NCI-H446 treated with DMSO at 0.1 percent for 48 hours (cell line): ENCODE measurements at places on chromosomes 1 and 21.

DNA sequence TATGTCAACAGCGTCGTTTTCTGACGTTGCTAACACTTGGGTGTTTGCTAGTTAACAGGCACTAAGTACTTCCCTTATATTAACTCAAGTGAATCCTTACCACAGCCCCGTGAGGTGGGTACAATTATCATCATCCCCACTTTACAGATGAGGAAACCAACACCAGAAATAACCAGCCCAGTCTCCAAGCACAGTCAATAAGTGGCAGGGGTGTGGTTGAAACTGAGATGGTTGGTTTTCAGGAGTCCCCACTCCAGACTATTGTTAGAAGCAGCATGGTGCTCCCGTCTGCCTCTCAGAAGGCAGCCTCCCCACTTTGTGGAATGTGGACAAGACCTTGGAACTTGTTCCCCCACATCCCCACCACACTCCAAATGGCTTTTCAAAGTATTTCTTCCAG, 45.7 kb upstream of the ACOT11 start:
- DNase-seq, result no peak

DNA sequence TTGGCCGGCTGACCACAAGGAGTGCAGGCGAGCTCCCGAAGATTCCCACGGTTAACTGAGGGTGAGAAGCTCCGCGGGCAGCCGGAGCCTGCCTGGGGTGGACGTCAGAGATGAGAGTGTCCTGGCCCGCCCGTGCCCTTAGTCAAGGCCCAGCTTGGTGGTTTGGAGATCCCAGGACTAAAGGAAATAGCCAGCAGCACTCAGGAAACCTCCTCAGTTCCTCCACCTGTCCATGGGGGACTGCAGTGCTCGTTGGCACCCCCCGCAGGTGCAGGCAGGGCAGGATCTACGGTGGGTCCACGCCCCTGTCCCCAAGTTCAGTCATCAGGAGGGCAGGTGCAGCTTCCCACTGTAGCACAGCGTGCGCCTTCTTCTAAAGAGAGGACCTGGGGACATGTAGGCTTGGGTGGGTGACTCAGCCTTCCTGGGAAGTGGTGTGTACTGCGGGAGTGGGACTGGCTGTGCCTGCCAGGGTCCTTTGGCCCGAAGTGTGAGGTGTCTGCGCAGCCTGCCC, 32.5 kb downstream of the SLX9 start:
- DNase-seq, result no peak

DNA sequence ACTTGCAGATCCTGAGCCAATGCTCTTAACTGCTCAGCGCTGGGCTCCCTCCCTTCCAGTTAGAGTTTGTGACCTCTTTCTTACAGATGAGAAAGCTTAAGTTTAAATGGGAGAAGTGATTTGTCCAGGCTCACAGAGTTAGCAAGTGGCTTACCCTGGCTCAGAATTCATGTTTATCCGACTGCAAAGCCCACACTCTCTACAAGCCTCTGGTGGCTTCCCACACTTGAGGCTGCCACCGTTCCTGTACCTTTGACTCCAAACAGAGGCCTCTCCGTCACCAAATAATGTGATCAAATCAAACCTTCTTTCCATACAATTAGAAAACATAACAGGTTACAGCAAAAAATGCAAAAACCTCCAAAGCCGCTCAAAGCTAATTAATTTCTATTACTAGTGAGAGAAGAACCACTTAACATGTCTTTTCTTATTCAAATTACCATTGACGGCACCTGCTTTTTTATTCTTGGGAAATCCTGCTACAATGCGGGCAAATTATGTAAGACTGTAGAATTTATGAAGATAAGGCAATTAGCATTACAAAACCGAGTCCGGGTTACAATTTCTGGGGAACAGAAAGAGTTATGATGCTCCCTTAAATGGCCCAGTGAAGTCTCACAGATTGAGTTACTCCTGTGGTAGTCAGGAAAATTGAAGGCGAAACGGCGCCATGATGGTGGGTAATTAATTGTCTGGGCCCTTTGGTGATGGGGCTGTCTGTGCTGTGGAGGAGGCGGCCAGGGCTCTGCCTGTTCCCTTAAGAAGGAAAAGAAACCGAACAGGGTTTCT, 324.3 kb upstream of the POU3F1 start:
- DNase-seq, result no peak

DNA sequence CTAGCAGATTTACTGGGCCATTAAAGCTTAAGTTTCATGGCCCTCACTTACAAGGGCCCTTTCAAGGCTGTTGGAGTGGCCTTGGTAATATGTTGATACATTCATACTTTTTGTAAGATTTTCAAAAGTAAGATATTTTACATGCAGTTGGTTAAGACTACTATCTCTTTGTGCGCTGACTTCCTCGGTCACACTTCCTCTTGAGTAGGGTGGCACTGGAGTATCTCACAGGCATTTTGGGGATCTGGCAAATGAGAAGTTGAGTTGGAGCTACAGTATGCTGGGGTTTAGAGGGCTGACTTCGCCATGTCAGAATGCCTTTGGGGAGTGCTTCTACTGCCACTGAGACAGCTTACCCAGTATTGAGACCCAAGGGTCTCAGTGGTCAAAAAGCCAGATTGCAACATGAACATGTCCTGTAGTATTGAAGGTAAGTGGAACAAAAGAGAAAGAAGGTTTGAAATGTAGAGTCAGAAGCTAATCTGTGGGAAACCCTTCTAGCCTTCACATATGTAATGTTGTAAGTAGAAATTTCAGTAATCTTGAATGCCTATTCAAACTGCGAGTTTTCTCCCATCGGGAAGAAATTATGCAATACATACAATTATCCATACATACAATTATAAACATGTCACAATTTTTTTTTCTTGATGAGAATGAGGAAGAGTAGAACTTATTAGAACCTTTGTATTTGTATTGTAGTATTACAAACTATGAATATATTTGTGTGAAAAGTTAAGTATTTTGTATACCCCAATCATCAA, 32.3 kb upstream of the RALGPS2 start:
- no peak for DNase-seq

DNA sequence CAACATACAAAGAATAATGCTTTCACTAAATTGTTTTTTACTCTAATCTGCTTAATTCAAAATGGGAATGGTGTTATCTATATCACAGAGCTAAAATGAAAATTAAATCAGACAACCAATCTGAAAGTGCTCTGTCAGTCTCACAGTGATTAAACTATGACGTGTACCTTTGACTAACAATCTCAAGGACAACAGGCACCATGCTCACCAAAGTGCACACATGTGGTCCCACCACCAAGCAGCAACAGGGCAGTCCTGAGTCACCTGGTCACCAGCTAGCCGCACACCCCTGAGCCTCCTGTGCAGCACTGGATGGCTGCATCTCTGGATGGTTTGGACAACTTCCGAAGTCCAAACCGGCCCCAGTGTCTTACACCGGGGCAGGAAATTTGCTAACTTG, 54.5 kb upstream of the NADK start:
- no peak for DNase-seq

- no peak for DNase-seq
Measured at GRCh38 chr1:181326348-181326747, 157.0 kb upstream of the CACNA1E start.

DNA sequence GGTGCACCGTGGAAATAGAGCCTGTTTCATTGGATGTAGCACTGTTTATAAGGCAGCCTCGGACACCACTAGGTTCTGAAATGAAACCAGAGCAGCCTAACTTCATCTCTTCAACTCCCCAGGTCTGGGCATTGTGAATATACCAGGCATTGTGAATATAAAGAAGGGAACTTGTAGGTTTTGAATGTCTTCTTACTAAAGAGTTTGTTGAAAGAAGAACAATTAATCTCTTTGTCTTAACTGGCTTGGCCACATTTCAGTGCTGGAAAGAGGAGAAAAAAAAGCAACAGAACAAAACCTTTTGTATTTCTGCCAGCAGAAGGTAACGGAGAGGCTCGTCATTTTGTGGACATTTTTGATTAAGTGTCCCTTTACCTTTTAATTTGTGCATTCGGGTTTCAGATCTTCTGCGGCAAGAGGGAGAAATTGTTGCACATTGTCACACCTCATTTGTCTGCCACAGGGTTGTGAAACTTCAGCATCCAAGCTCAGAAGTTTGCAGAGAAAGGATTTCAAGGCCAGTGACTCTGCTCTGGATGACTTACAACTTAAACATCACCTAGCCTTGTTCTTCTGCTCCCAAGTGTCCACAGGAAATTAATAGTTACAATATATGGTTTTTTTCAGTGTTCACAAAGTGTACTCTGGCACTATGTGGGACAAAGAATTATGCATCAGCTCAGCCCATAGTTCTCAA, 158.3 kb downstream of the KAZN start:
- DNase-seq, result no peak

DNA sequence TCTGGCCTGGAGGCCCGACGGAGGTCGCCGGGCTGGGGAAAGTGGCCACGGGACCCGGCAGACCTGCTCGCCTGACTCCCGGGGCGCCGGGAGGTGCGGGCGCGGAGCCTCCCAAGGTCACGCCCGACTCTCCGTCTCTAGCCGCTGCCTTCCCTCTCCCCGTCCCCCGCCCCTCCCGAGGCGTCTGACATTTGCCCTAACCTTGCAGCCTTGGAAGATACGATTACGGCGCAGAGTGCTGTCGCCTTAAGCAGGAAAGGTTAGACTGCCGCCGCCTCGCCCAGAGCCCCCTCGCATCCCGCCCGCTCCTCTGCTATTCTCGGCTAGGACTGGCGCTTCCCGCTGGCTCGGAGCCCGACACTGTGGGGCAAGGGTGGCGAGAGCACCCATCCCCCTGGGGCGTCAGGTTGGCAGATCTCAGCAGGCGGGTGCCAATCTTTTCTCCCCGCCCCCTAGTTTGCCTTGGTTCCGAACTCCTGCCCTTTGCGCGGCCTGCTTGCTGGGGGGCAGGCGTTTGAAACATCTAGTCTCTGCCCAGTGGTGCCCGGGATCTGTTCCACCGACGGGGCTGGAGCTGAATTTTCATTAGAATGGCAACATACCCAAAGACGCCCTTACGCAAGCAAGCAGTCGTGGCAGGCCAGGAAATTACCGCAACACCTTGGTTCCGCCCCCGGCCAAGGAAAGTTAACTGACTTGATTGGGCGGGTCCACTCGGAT, 835 bp downstream of the PGM1 start:
- DNase-seq, result no peak

GRCh38 chr1:202016811-202017748, 6.7 kb downstream of the ELF3 start:
- no peak for DNase-seq

DNA sequence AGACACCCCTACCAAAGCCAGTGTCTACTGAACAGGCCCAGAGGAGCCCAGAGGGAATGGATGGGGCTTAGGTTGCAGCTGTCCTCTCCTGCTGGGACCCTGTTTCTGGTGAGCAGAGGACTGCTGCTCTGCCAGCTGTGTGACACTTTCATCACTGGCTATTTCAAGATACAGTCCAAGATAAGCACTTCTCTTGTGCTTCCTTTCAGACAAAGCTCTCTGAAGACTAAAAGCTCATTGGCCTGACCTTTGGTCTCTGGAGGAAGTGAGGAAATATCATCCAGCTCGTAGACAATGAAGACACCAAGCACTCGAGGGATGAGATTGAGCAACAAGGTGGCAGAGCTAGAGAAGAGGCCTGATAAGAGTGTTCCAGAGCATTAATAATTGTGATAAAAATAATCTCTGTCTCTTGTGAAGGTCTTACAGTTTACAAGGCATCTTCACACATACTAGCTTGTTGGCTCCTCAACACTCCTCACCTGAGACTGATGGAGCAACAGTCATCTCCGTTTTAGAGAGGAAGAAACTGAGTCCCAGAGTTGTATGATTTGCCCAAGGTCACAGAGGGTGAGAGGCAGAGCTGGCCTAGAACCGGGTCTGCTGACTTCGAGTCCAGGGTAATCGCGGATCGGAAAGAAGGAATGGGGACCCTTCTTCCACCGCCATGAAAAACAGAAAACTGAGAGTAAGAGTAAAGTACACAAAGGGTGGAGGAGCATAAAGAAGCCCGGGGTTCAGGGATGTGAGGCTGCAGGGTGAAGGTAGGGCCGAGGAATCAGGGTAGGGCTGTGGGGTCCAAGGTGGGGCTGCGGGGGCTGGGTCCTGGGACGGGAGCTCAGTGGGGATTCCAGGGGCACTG, 666 bp downstream of the PAFAH2 start:
- DNase-seq, result no peak

- peak; percentile 12 for DNase-seq
Measured at GRCh38 chr1:62082456-62083363, 111.9 kb upstream of the L1TD1 start.

DNA sequence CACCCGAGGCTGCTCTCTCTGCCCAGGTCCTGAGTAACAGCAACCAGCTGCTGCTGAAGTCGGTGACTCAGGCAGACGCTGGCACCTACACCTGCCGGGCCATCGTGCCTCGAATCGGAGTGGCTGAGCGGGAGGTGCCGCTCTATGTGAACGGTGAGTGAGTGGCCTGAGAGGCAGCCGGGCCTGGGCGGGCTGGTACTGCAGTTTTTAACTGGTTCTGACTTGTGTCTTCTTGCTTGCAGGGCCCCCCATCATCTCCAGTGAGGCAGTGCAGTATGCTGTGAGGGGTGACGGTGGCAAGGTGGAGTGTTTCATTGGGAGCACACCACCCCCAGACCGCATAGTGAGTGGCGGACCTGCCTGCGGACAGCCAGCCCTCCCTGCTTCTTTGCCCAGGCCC, 91.2 kb upstream of the CD1D start:
- no peak for DNase-seq

DNA sequence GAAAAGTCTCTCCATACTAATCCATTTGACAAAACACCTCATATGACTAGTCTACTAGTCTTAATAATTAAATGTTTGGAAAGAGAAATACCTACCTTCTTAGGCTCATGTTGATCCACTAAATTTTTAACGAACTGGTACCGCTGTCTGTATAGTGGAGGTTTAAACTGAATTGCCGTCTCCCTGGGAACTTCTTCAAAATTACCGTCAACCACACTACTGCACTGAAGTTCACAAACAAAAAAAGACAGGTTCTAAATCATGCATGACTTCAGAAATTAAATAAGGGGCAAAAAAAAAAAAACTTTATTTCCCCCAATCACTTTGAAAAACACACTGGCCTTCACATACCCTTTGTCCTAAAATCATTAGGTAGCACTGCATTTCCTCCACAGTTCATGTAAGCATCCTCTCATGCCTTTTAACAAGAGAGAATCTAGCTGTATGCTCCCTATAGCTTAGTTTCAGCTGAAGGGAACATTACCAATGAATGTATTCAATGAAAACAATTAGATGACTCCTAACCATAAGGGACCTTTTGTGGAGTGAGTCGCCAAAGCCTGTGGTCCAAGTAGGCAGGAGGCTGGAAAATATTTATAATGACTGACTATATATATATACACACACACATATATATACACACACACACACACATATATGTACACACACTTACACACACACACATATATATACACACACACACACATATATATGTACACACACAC, 3.4 kb downstream of the HENMT1 start:
- no peak for DNase-seq

- no peak for DNase-seq
Measured at GRCh38 chr1:195898373-195898772, 709.9 kb downstream of the KCNT2 start.
